ENCODE measurements at places on chromosomes 13 and 19.

- no peak for DNase-seq
Observed at GRCh38 chr13:90103099-90103784, 1244.2 kb upstream of the MIR17HG start.

DNA sequence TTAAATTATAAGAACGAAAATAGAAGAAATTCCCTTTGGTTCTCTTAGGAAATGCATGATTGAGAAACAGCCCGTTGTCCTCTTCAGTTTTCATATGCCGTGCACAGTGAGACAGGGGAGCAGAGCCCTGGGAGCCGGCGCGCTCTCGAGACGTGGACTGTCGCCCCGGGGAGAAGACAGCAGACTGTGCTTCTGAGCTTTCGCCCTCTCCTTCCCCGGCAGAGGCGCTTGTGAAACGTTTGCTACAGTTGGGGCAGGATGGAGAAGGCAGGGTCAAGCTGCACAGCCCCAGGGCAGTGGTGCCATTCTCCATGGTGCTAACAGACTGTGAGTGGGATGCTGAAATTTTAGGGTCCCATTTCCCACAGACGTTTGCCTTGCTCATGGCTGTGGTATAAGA is 192.2 kb upstream of the KL start:
- DNase-seq = peak; percentile 17

- DNase-seq = no peak
Observed at GRCh38 chr19:18418029-18418482, 1.1 kb upstream of the SSBP4 start.

DNA sequence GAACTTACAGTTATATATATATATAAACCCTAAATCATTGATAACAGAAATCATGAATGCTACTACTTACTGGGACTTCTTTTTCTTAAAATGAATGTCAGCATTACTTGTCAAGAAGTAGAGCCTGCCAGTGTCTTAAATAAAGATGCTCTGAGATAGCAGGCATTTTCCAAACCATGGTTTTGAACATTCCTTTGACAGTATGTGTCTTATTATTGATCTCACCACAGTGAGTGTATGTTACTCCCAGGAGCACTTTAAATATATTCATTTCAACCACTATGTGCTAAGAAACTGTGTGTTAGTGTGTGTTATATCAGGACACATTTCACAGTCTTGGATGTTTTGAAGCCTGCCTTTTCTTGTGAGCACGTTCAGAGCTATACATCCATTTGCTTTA is 28.2 kb downstream of the TNFRSF19 start:
- no peak for DNase-seq

DNA sequence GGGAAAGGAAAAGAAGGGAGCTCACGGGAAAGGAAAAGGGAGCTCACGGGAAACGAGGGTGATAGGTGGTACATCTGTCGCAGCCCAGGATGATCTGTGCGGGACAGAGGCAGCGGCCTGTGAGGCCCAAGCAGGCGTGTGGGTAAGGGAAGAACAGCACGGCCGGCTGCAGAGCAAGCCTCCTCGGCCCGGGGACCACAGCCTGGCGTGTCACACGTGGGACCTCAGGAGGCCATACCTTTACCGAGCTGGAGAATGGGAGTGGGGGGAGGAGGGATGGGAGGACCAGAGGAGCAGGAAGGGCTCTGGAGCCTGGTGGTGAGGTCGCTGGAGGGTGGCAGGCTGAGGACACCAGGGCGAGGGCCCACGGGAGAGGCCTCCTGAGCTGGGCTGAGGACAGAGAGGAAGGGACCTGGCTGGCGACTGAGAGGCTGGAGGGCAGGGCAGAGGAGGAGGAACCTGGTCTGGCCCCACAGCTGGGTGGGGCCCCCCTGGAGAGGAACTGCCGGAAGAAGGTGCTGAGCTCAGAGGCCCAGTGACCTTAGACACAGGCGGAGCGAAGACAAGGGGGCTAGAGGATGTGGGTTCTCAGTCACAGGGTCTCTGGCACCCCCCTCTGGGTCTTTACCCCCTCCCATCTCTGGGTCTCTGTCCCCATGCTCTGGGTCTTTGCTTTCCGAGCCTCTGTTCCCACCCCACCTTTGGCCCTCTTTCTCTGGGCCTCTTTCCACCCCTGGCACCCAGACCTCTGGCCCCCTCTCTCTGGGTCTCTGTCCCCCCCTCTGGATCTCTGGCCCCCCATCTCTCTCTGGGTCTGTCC is 2.9 kb upstream of the FTL start:
- DNase-seq = no peak

- no peak for DNase-seq
Observed at GRCh38 chr19:28956961-28957360, 256.0 kb downstream of the UQCRFS1 start.

DNA sequence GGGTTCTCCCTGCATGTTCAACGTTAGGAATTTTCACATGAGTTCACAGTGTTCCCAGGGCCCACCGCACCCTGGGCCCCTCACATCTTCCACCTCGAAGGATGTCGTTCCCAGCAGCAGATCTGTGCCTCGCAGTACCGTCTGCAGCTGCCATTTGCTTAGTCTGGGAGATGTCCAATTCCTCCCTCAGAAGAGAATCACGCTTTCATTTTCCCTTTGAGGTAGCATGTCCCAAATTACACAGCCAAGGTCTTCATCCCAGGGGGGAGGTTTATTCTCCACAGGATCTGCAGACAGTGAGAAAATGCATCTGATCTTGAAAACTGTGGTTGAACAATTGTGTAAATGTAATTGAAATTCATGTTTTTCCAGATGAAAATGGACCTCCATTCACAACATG is 150.2 kb downstream of the DCT start:
- DNase-seq = no peak

DNA sequence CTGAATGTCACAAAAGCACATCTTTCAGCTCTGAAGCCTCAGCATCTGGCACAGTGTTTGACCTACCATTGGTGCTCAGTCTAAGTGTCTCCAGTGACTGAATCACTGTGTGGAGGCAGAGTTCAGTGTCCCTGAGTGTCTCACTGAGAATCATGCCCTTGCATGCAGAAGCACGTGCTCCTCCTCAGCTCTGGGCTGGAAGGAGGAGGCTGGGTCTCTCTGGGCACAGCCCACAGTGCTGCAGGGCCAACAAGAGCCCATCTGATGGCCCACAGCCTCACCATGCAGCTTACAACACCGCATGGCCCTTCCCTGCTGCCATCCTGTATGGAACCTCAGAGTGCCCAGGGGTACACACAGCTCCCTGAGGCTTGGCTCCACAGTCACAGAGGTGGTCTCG is 86.1 kb downstream of the TEX26 start:
- DNase-seq = no peak

- peak; percentile 34 for DNase-seq
Observed at GRCh38 chr19:4474514-4475022, 2.5 kb downstream of the HDGFL2 start.

GRCh38 chr19:16532440-16533234 is 9.6 kb downstream of the CHERP start:
- DNase-seq = no peak

- DNase-seq = no peak
Observed at GRCh38 chr13:46655377-46656180, 102.6 kb downstream of the LRCH1 start.

DNA sequence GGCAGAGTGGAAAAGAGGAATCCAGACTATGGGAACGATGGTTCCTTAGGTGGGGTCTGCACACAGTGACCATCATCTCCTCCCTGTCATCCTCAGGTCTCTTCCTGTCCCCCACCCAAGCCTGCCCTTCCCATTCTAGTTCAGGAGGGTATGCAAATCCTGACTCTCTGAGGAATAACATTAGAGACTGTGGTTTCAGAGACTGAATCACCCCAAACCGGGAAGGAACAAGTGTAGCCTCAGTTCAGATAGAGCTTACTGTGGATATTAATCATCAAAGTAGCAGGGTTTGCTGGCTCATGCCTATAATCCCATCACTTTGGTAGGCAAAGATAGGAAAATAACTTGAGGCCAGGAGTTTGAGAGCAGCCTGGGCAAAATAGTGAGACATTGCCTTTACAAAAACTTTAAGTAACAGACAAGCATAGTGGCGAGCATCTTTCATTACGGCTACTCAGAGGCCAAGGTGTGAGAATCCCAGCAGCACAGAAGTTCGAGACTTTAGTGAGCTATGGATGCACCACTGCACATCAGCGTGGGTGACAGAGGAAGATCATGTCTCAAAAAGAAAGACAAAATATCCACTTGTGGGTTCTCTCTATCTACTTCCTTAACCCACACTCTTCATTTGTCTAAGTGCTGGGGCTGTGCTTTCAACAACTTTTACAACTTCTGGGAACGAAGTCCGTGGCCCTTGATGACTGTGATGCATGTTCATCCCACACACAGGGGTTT is 19.3 kb upstream of the LGALS13 start:
- no peak for DNase-seq

DNA sequence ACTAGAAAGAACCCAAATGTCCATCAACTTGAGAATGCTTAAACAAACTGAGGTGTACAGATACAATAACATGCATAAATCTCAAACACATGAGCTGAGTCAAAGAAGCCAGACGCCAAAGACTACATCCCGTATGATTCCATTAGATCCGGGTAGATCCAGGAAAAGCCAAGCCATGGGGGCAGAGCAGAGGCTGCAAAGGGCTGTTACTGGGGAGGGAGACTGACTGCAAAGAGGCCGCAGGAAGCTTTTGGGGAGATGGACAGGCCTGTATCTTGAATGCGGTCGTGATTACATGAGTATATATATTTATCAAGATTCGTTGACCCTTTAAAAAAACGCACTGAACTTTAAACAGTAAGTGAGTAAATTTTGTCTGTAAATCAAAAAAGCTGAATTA is 28.7 kb downstream of the GGACT start:
- no peak for DNase-seq

- DNase-seq = no peak
Observed at GRCh38 chr19:15170345-15170744, 30.4 kb downstream of the NOTCH3 start.

DNA sequence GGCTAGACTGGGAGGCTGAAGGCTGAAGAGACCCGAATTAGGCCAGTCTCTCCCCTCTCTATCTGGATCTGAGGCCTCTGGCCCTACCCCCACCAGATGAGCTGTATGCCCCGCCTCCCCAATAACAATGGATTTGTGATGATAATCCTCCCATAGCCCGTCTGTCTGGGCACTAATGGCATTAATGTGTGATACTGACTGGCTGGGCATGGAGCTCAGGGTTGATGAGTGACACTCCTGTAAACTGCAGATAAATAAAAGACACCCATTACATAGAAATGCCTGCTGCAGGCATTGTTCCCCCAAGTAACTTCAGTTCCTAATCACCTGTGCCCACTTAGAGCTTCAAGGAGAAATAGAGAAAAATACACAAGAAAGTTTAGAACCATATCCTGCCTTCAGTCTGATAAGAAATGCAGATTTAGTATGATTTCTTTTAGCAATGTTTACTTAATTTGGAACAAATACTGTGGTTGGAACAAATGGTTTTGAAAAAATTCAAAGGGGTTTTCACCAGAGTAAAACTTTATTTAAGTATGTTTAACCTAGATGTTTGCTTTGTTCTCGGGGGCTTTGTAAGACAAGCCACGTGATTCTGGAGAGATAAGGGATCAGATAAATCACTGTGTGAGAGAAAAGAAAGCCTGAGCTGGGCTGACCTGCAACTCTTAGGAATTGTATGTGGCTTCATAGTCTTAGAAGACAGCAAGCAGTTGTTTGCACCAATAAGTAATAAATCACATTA is 60.3 kb downstream of the TNFRSF19 start:
- DNase-seq = no peak

DNA sequence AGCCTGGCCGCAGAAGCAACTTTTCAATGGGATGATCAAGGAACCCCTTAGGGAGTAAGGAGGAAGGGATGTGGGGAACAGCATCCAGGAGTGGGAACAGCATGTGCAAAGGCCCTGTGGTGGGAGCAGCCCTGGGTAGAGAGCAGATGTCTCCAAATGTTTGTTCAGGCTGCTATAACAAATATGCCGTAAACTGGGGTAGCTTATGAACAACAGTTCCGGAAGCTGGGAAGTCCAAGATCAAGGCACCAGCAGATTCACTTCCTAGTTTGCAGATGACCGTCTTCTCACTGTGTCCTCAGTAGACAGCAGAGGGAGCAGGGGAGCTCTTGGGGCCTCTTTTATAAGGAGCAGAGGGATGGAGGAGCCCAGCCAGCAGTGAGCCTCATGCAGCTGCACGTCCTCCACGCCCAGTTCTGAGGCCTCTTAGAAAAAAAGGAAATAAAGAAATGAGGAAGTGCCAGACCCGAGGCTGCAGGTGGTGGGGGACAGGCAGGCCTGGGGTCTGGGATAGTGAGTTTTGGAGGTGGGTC is 4.2 kb upstream of the LRRC25 start:
- no peak for DNase-seq

DNA sequence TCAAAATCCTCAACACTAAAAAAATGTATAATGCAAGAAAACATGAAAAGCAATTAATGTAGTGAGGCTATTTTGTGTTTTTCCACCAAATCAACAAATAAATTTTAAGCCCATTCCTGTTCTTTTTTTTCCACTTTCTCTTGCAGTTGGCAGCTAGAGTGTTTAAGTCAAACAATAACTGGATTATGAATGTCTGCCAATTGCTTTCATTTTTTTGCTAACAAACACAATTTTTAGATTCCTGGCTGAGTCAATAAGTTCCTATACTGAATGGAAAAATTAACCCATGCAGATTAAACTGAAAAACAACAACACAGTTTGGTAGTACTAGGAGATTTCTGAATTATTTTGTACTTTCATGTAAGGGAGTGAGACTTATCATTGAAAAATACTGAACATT is 232.4 kb downstream of the SLITRK5 start:
- no peak for DNase-seq

DNA sequence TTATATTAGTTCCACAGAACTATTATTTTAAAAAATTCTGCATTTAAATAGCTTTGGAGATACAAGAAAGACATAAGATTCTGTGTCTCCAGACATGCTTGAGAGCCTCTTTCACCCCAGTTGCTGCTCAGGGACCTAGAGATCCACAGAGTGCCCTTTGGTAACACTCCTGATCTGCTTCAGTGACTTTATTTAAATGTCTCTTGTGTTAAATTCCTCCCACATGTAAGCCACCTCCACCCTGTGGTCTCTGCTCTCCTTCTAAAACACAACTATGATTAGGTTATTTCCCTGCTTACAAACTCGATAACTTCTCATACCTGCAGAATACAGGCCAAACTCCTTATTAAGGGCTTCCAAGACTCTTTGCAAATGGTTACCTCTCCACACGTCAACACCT is 141.0 kb downstream of the RFC3 start:
- DNase-seq = no peak

- DNase-seq = no peak
Observed at GRCh38 chr13:71603255-71603654, 263.7 kb downstream of the DACH1 start.

DNA sequence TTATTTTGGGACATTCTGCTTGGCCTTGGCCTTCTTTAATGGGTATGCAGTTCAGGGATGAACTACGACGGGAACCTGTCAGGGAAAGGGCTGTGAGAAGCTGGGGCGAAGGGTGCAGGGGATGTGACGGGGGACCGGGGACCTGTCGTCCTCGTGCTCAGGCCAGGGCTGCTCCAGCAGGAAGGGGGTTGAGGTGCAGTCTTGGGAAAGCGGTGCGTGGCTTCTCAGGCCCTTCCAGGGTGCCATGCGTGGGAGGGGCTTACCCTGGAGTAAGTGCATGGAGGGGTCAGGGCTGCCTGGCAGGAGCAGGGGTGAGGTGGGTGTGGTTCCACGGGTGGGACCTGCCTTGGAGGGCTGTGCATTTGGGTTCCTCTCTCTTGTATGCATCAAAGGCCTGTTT is 100.8 kb downstream of the TEX29 start:
- no peak for DNase-seq

GRCh38 chr19:44668985-44669764 is 2.1 kb upstream of the CEACAM19 start:
- no peak for DNase-seq

- DNase-seq = no peak
Observed at GRCh38 chr19:47322058-47322457, 9.9 kb upstream of the C5AR2 start.

- DNase-seq = no peak
Observed at GRCh38 chr13:101529422-101529821, 76.9 kb downstream of the ITGBL1 start.

Data from foreskin melanocyte (primary cell).